CD4-positive, alpha-beta T cell treated with Interleukin-4 for 1 hour (primary cell): ENCODE measurements at places on chromosomes 1 and 21.

GRCh38 chr1:44780583-44781121, 5.3 kb downstream of the RPS8 start:
- DNase-seq = no peak

GRCh38 chr1:69148731-69149130, 419.0 kb upstream of the LRRC7 start:
- no peak for DNase-seq

DNA sequence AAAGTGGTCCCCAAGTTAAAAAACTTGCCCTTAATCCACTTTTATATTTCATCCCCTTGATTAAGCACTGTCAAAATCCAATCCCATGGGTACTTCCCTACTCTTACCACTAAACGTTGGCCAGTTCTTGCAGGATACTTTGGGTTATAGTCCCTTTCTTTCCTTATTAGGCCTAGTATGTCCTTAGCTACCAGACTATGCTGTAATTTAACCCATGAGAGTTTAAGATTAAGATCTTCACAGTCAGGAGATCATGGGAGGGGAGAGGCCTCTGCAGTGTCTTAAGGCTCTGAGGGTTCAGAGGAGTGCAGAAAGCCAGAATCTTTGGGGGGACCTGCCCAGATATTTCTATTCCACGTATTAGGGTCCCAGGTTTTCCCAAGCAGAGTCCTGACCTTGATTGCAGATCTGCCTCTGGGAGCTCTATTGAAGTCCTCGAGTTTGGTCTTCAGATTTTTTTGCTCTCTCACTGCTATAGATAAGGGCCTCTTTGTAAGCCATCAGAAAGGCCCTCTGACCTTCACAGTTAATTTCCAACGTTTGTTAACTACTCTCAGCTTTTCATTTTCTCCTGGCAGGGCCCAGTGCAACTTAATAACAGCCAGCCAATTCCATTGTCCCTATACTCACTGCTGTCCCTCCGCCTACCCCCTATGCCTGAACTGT, 9.0 kb upstream of the CGN start:
- no peak for DNase-seq

DNA sequence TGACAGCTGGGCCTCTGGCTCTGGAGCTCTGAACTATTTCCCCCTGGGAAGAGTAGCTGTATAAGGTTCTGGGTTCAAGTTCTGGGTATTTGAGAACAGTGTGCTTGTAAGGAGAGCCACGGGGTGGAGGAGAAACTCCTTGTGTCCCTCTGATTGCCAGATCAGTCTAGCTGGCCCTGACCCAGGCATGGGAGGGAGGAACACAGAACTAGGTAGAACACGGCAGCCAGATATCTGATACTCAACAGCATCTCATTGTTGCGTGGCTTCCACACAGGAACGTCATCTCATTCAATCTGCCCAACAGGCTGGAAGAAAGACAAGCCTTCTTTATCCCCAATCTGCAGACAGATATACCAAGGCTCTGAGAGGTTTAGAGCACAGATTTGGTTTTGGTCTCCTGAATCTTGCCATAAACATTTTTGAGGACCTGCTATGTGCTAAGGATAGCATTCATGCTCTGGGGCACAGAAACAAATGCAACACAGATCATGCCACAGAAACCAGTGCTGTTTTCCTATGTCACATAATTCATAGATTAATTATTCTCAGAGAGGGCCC, 83.8 kb downstream of the PLXNA2 start:
- no peak for DNase-seq

DNA sequence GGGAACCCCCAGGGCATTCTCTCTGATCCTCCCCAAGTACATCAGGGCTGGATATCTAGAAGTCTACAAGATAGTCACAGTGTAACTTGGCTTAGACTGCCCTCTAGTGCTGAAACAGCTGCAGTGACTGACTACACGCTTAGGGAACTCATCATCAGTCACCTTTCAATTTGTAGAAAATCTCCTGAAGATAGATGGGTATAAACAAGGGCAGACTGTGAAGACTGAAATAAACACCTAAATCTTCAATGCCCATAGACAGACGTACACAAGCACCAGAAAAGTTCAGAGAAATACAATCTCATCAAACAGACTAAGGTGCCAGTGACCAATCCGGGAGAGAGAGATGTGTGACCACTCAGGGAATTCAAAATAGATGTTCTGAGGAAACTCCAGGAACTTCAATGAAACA, 46.6 kb downstream of the PACC1 start:
- peak; percentile 64 for DNase-seq

DNA sequence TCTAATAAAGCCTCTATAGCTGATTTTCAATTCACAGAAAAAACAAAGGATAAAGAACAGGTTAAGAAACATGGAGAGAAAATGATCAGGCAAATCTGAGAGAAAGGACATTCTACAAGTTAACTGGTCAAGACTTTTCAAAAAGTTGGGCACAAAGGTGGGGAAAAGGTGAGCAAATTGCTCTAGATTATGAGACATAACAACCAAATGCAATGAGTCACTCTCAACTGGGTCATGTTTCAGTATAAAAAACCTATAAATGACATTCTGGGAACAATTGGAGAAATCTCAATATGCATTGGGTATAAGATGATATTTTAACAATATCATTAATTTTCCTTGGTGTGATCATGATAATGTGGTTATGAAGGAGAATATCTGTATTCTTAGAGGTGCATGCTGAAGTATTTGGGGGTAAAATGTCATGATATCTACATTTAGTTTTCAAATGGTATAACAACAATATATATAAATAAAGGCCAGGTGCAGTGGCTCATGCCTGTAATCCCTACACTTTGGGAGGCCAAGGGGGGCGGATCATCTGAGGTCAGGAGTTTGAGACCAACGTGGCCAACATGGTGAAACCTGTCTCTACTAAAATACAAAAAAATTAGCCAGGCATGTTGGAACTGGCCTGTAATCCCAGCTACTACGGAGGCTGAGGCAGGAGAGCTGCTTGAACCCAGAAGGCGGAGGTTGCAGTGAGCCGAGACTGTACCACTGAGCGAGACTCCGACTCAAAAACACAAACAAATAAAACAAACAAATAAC, 27.0 kb downstream of the ANKRD13C start:
- DNase-seq = no peak
